GM23338 (cell line): ENCODE measurements at places on chromosomes 3 and 15.
A peak's percentile ranks its signal among the peaks of the same experiment; 100 is the strongest.

GRCh38 chr15:91422797-91423196, 322.7 kb downstream of the SV2B start:
- H3K4me3 ChIP-seq: no peak overlapping the region
- no peaks in the 10 kb centered on the region for H3K27me3 ChIP-seq
- H3K4me1 ChIP-seq: no peaks in the 10 kb centered on the region
- peak; percentile 35 for DNase-seq

DNA sequence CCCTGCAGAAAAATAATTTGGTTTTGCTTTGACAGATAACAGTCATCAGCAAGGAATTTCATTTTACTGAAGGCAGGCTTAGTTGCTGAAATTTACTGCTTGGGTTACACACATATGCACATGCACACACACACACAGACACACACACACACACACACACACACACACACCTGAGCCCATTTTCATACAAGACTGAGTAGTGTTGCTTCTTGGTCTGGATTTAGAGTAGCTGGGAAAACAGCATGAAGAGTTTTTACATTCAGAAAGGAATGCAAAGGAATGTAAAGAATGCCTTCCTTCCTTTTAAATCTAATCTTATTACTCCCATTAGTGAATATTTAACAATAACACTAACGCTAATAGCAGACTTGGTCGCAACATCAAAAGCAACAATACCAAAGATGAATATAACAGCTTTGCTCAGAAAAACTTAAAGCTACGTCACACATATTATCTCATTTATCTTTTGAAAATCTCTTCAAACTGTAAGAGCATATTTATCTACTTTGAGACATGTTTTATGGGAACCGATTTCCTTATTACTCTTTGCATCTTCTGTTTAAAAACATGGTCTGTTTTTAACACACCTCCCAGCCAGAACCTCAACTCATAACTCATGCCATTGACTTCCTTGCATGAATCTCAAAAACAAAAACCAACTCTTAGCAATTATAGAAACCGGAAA, 32.5 kb downstream of the RFTN1 start:
- peak; percentile 67 for DNase-seq
- H3K27me3 ChIP-seq: no peaks in the 10 kb centered on the region
- no peak overlapping the region; the same call in 1 of the 2 replicates for H3K27ac ChIP-seq
- H3K4me3 ChIP-seq: no peak overlapping the region
- H3K4me1 ChIP-seq: peaks cover 38% of the 10 kb centered on the region

DNA sequence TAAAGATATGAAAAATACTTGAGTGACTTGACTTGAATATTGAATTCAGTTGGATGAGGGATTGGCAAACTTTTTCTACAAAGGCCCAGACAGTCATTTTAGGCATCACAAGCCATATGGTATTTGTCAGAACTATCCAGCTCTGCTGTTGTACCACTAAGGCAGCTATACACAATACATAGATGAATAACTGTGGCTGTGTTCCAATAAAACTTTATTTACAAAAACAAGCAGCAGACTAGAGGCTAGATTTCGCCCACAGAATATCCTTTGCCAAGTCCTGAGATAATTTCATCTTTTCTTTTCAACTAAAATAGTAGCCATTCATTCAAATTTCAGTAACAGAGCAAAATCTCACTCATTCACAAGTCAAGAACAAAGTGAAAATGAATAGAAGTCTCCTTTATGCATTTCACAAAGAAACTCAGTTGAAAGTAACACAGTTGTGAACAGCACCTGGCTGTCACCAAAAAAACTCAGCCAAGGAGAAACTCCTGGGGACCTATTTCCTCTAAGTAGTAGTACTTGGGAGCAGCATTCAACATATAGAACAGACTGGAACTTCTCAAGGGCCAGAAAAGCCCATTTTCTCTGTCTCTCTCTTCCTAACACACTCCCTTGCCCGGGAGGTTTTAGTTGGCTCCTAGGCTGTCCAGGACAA, 56.3 kb downstream of the OSBPL10 start:
- H3K27ac ChIP-seq: 0 out of 2 replicates have a peak overlapping the region, but pooled peaks have one; percentile 29
- DNase-seq: no peak
- H3K27me3 ChIP-seq: no peaks in the 10 kb centered on the region
- H3K4me3 ChIP-seq: no peak overlapping the region
- no peaks in the 10 kb centered on the region for H3K36me3 ChIP-seq
- peaks cover 48% of the 10 kb centered on the region for H3K4me1 ChIP-seq

DNA sequence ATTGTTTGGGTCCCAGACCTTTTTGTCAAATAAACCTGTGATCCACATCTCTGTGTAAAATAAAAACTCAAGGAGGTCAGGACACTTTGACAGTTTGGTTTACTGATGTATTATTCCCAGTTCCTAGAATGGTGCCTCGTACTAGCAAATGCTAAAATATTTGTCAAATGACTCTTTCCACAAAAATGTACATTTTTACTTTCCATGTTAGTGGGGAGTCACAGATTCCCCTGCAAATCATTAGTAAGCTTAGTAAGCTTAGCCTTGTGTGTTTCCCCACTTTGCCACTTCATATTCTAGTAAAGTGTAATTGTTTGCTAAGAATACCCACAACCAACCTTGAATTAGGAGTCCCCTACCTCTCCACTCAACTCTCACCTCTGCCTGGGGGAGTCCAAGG, 2.4 kb upstream of the MAGI1 start:
- no peaks in the 10 kb centered on the region for H3K36me3 ChIP-seq
- peaks cover 5% of the 10 kb centered on the region; the same call in 1 of the 2 replicates for H3K4me1 ChIP-seq
- H3K4me3 ChIP-seq: no peak overlapping the region

DNA sequence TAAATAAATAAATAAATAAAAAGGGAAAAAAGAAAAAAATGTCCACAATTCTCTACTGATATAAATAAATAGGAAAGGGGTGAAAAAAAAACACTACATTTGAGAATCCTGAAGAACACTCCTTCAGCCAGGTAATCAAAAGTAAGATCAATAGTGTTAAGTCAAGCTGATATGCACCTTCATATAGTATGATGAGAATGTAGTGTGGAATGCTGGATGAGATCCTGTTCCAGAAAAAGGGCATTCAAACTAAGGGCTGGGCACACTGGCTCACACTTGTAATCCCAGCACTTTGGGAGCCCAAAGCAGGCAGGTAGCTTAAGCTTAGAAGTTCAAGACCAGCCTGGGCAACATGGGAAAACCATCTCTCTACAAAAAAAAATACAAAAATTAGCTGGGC, 5.1 kb upstream of the VPS18 start:
- 0 out of 2 replicates have a peak, but pooled peaks cover 4% of the 10 kb centered on the region for H3K4me1 ChIP-seq
- no peak overlapping the region for H3K4me3 ChIP-seq
- peaks cover 7% of the 10 kb centered on the region; the same call in 1 of the 2 replicates for H3K27me3 ChIP-seq
- no peak for DNase-seq

- H3K27me3 ChIP-seq: no peaks in the 10 kb centered on the region
- H3K36me3 ChIP-seq: no peaks in the 10 kb centered on the region
- no peak overlapping the region for H3K27ac ChIP-seq
- H3K4me1 ChIP-seq: no peaks in the 10 kb centered on the region
Measured at GRCh38 chr15:61393949-61394348, 164.8 kb upstream of the RORA start.

GRCh38 chr3:36443028-36443686, 62.9 kb downstream of the STAC start:
- H3K27me3 ChIP-seq: no peaks in the 10 kb centered on the region
- H3K4me1 ChIP-seq: no peaks in the 10 kb centered on the region; the same call in 1 of the 2 replicates
- no peak overlapping the region for H3K4me3 ChIP-seq
- no peak overlapping the region for H3K27ac ChIP-seq

DNA sequence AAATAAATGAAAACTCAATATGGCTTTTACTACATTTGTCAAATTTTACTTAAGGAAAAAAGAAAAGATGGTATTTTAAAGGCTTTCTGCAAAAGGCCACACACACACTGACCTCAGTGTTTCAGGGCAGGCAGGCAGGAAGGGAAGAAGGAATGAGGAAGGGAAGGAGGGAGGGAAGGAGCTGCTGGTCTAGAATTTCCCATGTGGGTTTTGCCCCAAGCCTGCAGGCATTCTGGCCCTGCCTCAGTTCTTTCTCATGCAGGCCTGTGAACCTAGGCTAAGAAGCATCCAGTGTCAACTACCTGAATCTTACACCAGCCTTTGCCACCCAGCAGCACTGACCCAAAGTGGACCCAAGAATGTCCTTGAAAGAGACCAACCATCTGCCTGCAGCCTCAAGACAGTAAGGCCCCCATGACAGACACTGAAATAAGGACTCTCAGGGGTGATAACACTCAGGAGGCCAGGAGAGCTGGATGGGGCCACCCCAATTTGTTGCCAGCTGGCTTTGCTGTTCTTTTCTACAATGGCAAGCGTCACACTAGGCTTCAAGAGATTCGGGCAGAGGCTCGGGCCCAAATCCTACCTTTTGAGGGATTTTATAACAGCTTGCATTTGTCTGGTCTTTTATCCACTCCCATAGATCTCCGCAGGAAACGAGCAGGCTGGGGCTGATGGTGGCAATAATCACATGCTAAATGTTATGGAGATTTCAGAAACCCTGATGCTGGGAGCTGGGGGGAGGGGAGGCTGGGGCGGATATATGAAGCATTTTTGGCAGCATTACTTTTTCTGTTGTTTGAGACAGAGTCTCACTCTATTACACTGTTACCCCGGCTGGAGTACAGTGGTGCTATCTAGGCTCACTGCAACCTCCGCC, 51.4 kb downstream of the XXYLT1 start:
- no peaks in the 10 kb centered on the region for H3K27me3 ChIP-seq
- peaks cover 34% of the 10 kb centered on the region for H3K4me1 ChIP-seq
- H3K27ac ChIP-seq: 0 out of 2 replicates have a peak overlapping the region, but pooled peaks have one; percentile 26
- no peak for DNase-seq
- H3K4me3 ChIP-seq: no peak overlapping the region

- H3K27ac ChIP-seq: no peak overlapping the region
- DNase-seq: no peak
- H3K36me3 ChIP-seq: no peaks in the 10 kb centered on the region
- no peak overlapping the region for H3K4me3 ChIP-seq
- H3K27me3 ChIP-seq: no peaks in the 10 kb centered on the region
Measured at GRCh38 chr15:93865586-93865985, 365.8 kb upstream of the MCTP2 start.

DNA sequence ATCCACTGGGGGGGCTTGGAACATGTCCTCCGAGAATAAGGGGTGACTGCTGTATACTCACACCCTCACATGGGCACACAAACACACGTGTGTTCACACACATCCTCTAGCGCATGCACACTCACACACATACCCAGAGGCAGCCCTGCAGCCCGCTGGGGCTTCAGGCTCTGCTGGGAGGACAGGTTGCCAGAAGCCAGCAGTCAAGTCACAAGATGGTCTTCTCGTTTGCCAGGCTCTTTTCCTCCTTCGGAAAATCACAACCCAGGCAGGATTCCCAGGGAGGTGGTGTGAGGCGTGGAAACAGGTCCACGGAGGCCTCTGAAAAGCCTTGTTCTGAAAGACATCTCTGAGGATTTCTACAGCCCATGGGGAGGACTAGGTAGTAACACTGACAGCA, 26.8 kb downstream of the MEGF11 start:
- no peaks in the 10 kb centered on the region for H3K27me3 ChIP-seq
- H3K27ac ChIP-seq: no peak overlapping the region
- no peaks in the 10 kb centered on the region for H3K4me1 ChIP-seq
- no peak overlapping the region for H3K4me3 ChIP-seq
- no peak for DNase-seq

GRCh38 chr3:143081844-143082778, 37.5 kb upstream of the CHST2 start:
- no peaks in the 10 kb centered on the region for H3K36me3 ChIP-seq
- no peaks in the 10 kb centered on the region for H3K4me1 ChIP-seq
- no peak overlapping the region for H3K27ac ChIP-seq

- no peak overlapping the region for H3K27ac ChIP-seq
- H3K36me3 ChIP-seq: no peaks in the 10 kb centered on the region
- H3K4me3 ChIP-seq: no peak overlapping the region
- H3K4me1 ChIP-seq: no peaks in the 10 kb centered on the region
- no peaks in the 10 kb centered on the region for H3K27me3 ChIP-seq
Measured at GRCh38 chr3:22981861-22982260, 221.3 kb upstream of the UBE2E2 start.

- H3K36me3 ChIP-seq: no peaks in the 10 kb centered on the region
- no peak for DNase-seq
- no peak overlapping the region for H3K27ac ChIP-seq
- H3K27me3 ChIP-seq: no peaks in the 10 kb centered on the region
- H3K4me1 ChIP-seq: no peaks in the 10 kb centered on the region
- H3K4me3 ChIP-seq: no peak overlapping the region
Measured at GRCh38 chr3:185340751-185341150, 22.2 kb upstream of the MAP3K13 start.

GRCh38 chr15:79778378-79778990, 118.3 kb downstream of the MTHFS start:
- H3K36me3 ChIP-seq: no peaks in the 10 kb centered on the region
- H3K4me3 ChIP-seq: no peak overlapping the region
- DNase-seq: no peak
- no peaks in the 10 kb centered on the region for H3K27me3 ChIP-seq
- H3K4me1 ChIP-seq: no peaks in the 10 kb centered on the region

DNA sequence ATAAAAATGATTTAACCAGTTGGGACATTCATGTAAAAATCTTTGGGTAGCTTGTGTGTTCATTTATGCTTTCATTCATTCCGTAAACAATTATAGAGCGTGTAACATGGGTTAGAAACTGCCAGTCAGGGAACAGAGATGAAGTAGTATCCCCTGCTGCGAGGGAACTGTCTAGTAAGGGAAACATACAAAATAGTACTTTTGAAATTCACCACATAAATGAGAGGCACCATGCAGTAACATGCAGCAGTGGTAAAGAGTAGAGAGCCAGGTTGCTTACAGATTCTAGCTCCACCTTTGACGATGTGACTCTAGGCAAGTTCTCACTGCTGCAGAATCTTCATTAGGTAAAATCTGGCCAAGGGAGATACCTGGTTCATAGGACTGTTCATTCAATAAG, 938 bp downstream of the DZIP3 start:
- peaks cover 20% of the 10 kb centered on the region for H3K4me1 ChIP-seq
- DNase-seq: peak; percentile 7
- H3K27ac ChIP-seq: no peak overlapping the region
- H3K36me3 ChIP-seq: no peaks in the 10 kb centered on the region

- H3K36me3 ChIP-seq: no peaks in the 10 kb centered on the region
- no peak overlapping the region for H3K27ac ChIP-seq
- DNase-seq: no peak
- peaks cover 14% of the 10 kb centered on the region for H3K4me1 ChIP-seq
- no peaks in the 10 kb centered on the region for H3K27me3 ChIP-seq
- H3K4me3 ChIP-seq: no peak overlapping the region
Measured at GRCh38 chr3:12983319-12983718, 89.9 kb downstream of the IQSEC1 start.

DNA sequence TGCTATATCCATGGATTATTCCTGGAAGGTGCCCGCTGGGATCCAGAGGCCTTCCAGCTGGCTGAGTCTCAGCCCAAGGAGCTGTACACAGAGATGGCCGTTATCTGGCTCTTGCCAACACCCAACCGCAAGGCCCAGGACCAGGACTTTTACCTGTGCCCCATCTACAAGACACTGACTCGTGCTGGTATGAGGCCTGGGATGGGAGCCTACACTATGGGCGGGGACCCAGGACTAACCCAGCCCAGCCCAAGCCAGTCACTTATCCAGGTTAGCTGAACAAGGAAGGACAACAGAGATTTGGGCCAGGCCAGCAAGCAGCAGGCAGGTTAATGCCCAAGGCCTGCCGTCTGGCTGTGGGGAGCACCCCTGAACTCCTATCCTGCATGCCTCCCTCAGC, 45.3 kb downstream of the SEMA3G start:
- no peak for DNase-seq
- H3K4me3 ChIP-seq: no peak overlapping the region
- H3K27ac ChIP-seq: no peak overlapping the region
- no peaks in the 10 kb centered on the region for H3K4me1 ChIP-seq
